ENCODE measurements at places on chromosomes 5 and 9.

DNA sequence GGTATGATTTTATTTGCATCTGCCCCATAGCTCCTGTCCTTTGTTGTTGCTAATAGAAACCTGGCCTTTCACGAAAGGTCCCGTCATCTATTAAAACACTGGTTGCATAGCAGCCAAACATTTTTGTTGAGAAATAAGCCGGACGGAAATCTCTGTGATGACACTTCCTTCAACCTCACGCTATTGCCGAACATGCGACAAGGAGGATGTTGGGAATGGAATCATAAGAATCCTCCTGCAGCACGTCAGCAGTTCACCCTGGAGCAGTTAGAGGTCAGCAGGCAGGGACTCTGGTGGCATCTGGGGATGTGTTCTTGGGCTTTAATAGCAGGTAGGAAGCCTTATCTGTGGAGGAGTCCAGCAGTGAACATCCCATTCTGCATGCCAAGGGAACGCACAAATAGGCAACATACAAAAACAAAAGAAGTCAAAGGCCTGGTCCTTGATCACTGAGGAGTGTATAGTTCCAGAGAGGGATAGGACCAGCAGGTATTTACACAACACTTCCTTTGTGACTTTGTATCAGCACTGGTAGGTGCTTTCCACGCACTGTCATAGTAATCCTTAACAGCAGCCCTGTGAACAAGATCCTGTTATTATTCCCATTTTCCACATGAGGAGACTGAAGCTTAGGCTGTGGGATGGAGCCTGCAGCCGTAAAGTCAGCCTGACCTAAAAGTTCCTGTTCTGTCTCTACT, 33.4 kb downstream of the ARHGAP26 start:
- H3K27me3 ChIP-seq: no peaks in the 10 kb centered on the region
- peak overlapping the region; percentile 80 for H3K27ac ChIP-seq
- no peak overlapping the region for H3K4me3 ChIP-seq
- H3K4me1 ChIP-seq: peaks cover 86% of the 10 kb centered on the region

- H3K4me1 ChIP-seq: no peaks in the 10 kb centered on the region
- no peak for DNase-seq
- H3K27ac ChIP-seq: no peak overlapping the region
- no peaks in the 10 kb centered on the region for H3K27me3 ChIP-seq
- no peak overlapping the region for H3K4me3 ChIP-seq
Observed at GRCh38 chr9:72627147-72627546, 105.7 kb downstream of the TMC1 start.

DNA sequence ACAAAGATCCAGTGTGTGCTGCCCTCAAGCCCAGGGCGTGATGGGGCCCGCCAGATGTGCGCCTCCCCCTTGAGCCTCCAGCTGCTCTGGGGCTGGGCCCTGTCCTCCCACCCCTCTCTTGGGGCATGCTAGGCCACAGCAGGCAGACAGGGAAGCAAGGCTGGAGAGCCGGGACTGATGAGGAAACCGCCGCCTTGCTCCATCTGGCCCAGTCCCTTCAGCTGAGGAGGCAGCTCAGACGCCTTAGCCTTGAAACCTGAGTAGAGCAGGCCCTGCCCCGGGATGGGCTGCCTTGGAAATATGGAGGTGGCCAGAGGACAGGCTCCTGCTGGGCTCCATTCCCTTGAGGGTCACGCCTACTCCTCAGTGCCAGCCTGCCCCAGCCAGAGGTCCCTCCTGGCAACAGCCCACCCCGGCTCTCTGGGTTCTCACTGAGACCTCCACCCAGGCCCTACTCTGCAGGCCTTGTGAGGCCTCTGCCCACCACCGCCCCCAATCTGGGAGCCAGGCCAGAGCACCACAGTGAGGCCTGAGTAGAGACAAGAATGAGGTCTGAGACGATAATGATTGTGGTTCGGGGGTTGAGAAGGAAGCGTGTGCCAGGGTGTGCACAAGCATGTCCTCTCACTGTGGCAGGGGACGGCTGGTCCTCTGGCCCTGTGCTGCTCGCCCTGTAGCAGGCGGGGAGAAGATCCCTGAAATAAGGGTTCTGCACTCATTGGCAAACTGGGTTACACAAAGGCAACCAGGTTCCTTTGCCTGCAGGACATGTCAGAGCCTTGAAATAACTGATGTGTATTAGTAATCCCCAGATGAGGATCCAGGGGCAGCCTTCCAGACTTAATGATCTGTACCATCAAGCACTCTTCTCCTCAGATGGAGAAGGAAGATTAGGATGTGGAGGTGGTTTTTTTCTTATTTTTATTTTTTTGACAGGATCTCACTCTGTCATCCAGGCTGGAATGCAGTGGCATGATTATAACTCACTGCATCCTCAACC, 30.9 kb downstream of the CXXC5 start:
- no peak for DNase-seq
- H3K27ac ChIP-seq: peak overlapping the region; percentile 80
- peaks cover 37% of the 10 kb centered on the region for H3K36me3 ChIP-seq
- H3K4me1 ChIP-seq: peaks cover 65% of the 10 kb centered on the region

GRCh38 chr5:33257807-33258429, 182.8 kb upstream of the TARS1 start:
- H3K27ac ChIP-seq: no peak overlapping the region
- DNase-seq: no peak
- H3K36me3 ChIP-seq: no peaks in the 10 kb centered on the region
- H3K4me3 ChIP-seq: no peak overlapping the region

DNA sequence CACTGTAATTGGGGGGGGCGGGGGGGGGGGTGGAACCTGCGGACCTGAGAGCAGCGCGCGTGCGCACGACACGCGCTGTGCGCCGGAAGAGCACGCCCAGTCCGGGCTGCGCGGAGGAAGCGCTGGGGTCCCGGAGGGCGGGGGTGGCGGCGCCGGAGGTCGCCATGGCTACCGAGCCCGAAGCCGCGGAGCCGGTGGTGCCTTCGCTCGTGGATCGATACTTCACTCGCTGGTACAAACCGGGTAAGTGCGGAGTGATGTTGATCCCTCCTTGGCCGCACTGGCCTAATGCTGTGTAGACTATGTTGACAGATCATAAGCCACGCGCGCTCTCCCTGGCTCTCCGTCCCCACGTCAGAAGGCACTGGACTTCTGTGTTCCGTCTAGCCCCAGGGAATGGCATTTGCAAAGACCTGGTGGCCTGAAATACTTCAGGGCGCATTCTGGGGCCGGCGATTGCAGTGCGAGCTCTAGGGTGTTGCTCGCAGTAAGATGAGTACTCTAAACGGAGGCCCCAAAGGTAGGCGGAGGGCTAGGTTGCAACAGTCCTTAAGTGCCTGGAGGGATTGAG, at the start of gene ABITRAM:
Gene ABITRAM, plus strand, starts transcription at position 78 of the 571 bp plus-strand sequence. Its CDS starts 87 bp downstream, at position 165.
- DNase-seq: peak; percentile 76
- H3K27me3 ChIP-seq: no peaks in the 10 kb centered on the region
- peak within 1 kb of the TSS; percentile 93 for H3K27ac ChIP-seq
- H3K36me3 ChIP-seq: peaks cover 27% of the 10 kb centered on the region

DNA sequence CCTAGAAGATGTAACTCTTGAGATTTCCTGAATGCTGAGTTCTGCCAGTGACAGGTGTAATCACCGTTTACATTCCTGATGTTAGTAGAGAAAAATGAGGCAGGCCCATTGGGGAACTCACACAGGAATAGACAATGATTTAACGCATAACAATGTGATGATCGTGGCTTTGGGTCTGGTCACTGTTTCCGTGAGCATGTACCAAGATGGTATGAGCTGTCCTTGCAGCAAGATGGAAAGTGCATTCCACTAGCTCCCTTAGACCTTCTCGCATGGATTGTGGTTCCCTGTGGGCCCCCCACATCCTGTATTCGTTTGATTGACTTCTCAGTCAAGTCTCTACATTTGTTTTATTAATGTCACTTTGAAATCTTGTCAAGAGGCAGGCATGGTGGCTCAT, 124.0 kb upstream of the DAP start:
- peaks cover 12% of the 10 kb centered on the region for H3K27me3 ChIP-seq
- DNase-seq: no peak
- no peaks in the 10 kb centered on the region for H3K4me1 ChIP-seq
- H3K4me3 ChIP-seq: no peak overlapping the region
